ENCODE measurements at places on chromosomes 6 and 20. TPM values are rescaled to one million over a fixed set of nuclear protein-coding genes. Genes with fewer than 3 reads are reported as not detected.

DNA sequence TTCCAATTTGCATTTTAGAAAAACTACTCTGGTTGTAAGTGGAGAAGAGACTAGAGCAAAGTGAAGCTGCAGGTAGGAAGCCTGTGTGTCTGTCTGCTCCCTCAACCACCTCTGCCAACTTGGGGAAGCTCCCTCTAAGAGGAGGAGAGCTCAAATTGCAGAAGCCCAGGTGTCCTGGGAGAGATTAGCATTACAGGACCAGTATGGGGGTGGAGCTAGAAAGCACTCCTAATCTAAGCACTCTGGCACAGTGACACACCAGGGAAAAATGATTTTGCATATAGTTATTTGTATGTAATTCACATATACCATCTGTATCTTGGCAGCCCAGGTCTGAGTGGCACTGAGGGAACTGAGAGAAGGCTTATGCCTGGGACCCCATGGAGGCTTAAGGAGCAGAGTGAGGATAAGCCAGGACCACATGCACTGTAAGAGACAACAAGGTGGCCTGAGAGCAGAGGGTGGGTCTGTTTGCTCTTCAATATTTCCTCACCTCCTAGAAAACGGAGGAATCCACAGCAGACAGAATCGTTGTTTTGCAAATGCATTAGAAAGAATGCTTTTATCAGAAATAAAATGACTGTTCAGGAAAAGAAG is 13.6 kb downstream of the GSTA2 start:
- H3K27me3 ChIP-seq: no peaks in the 10 kb centered on the region
- peaks cover 7% of the 10 kb centered on the region for H3K36me3 ChIP-seq
- H3K4me3 ChIP-seq: no peak overlapping the region
- no peak overlapping the region for H3K27ac ChIP-seq
- no peaks in the 10 kb centered on the region for H3K4me1 ChIP-seq

GRCh38 chr20:38961530-38962043 is 557 bp upstream of the DHX35 start:
- no peaks in the 10 kb centered on the region for H3K4me1 ChIP-seq
- H3K4me3 ChIP-seq: peak overlapping the region; percentile 99

The SAPCD1 gene
- total RNA-seq: 3.2 TPM

DNA sequence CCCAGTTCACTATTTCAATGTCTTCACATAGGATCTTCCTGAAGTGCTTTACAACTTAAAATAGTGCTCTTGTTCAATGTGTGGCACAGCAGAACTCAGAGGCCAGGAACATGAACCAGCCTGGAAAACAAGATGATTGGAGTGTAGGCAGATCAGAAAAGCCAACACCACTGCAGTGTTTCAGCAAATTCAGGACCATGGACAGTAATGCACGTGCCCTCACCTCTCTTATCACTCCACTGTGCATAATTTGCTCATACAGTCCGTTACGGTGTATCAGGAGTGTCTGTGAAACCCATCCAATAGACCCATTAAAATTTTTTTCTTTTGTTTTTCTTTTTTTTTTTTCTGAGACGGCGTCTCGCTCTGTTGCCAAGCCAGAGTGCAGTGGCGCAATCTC is 27.6 kb upstream of the HACE1 start:
- DNase-seq: no peak
- H3K4me1 ChIP-seq: no peaks in the 10 kb centered on the region
- H3K27me3 ChIP-seq: no peaks in the 10 kb centered on the region
- H3K36me3 ChIP-seq: peaks cover 7% of the 10 kb centered on the region
- H3K4me3 ChIP-seq: no peak overlapping the region
- no peak overlapping the region for H3K27ac ChIP-seq

DNA sequence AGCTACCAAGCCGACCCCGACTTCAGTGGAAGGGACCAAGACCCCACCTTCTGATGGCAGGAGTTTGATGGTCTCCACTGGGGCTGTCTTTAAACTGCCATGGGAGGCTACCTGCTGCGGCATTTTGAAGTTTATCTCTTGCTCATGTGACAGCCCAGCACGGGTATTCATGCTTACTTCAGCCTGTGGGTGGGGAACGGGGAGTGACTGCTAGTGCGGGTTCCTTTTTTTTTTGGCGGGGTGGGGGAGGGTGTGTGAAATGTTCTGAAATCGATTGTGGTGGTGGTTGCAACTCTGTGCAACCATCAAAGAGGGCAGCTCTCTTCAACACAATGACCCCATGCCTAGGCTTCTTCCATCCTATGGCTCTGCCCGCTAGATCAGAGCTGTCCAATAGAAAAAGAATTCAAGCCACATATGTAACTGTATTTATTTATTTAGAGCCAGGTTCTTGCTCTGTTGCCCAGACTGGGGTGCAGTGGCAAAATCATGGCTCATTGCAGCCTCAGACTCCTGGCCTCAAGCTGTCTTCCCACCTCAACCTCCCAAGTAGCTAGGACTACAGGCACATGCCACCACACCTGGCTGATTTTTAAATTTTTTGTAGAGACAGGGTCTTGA is 53.7 kb downstream of the PPP1R16B start:
- H3K4me1 ChIP-seq: no peaks in the 10 kb centered on the region
- H3K4me3 ChIP-seq: no peak overlapping the region
- no peak for DNase-seq

DNA sequence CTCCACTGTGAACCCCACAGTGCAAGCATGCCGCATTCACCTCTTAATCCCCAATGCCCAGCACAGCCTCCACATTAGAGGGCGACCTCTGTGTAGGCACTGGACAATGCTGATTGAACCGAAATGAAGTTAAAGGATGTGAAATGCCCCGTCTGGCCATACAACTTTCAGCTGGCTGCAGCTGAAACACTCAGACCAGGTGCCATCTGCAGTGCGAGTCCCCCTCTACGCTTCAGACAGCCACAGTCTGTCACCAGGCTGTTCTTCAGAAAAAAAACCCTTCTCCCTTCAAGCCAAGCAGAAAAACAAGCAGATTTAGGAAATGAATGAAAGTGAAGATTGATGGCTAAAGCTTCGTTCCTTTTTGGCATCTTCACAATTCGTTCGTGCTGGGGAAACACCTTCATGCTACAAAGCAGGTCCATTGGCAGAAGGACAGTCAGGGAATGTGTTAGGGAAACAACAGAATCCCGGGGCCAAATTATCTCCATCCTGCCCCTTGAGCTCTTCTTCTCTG is 44.7 kb downstream of the TNFAIP3 start:
- H3K4me1 ChIP-seq: no peaks in the 10 kb centered on the region
- no peak overlapping the region for H3K27ac ChIP-seq
- peaks cover 4% of the 10 kb centered on the region for H3K36me3 ChIP-seq
- no peaks in the 10 kb centered on the region for H3K27me3 ChIP-seq
- no peak for DNase-seq
- H3K4me3 ChIP-seq: no peak overlapping the region

The PSORS1C1 gene
- 0.48 TPM for total RNA-seq

GRCh38 chr6:39041072-39041471 is 7.5 kb upstream of the GLP1R start:
- no peaks in the 10 kb centered on the region for H3K4me1 ChIP-seq
- H3K36me3 ChIP-seq: no peaks in the 10 kb centered on the region
- no peak for DNase-seq
- no peaks in the 10 kb centered on the region for H3K27me3 ChIP-seq
- H3K27ac ChIP-seq: no peak overlapping the region
- H3K4me3 ChIP-seq: no peak overlapping the region

DNA sequence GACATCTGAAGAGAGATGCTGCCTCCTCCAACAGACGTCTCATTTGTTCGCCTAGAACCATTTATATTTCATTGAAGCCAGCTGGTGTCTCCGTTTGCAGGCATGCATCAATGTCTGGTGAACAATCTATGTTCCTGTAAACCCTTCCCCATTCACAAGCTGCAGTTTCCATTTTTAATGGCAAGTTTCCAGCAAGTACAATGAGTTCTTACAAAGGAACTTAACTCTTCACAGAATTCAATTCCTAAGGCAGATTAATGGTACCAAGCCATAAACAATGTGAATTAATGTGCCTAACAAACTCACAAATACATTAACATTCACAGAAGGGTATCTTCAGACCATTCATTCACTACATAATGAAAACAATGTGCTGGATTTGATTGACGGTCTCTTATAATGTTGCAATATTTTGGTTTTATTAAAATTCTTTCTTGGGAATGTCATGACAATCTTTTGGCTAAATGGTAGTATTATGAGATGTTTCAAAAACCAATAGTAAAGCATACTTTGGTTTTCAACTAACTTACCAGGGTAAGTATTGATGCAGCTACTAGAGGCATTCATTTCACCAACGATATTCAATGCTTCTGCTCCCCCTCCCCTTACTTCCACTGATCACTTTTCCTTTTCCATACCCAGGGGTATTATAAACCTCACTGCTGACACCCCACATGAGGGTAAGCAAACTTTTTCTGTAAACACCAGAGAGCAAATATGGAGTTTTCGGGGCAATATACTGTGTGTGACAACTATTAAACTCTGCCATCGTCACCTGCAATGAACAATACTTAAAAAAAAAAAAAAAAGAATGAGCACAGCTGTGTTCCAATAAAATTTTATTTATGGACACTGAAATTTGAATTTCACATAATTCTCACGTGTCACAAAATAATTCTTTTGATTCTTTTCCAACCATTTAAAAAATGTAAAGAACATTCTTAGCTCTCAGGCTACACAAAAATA is 4.2 kb downstream of the AKIRIN2 start:
- H3K4me3 ChIP-seq: peak overlapping the region; percentile 99
- no peak overlapping the region for H3K27ac ChIP-seq
- H3K4me1 ChIP-seq: peaks cover 3% of the 10 kb centered on the region

The ARMC12 gene
- 1.5 TPM for total RNA-seq

GRCh38 chr6:1735239-1735803 is 125.6 kb downstream of the FOXC1 start:
- H3K4me3 ChIP-seq: no peak overlapping the region
- DNase-seq: no peak
- no peaks in the 10 kb centered on the region for H3K36me3 ChIP-seq
- no peaks in the 10 kb centered on the region for H3K4me1 ChIP-seq
- no peak overlapping the region for H3K27ac ChIP-seq
- H3K27me3 ChIP-seq: no peaks in the 10 kb centered on the region

- H3K36me3 ChIP-seq: peaks cover 6% of the 10 kb centered on the region
- H3K4me1 ChIP-seq: peaks cover 2% of the 10 kb centered on the region
- DNase-seq: no peak
- H3K4me3 ChIP-seq: no peak overlapping the region
- H3K27me3 ChIP-seq: no peaks in the 10 kb centered on the region
Observed at GRCh38 chr6:164169355-164169754, 754.8 kb downstream of the QKI start.

DNA sequence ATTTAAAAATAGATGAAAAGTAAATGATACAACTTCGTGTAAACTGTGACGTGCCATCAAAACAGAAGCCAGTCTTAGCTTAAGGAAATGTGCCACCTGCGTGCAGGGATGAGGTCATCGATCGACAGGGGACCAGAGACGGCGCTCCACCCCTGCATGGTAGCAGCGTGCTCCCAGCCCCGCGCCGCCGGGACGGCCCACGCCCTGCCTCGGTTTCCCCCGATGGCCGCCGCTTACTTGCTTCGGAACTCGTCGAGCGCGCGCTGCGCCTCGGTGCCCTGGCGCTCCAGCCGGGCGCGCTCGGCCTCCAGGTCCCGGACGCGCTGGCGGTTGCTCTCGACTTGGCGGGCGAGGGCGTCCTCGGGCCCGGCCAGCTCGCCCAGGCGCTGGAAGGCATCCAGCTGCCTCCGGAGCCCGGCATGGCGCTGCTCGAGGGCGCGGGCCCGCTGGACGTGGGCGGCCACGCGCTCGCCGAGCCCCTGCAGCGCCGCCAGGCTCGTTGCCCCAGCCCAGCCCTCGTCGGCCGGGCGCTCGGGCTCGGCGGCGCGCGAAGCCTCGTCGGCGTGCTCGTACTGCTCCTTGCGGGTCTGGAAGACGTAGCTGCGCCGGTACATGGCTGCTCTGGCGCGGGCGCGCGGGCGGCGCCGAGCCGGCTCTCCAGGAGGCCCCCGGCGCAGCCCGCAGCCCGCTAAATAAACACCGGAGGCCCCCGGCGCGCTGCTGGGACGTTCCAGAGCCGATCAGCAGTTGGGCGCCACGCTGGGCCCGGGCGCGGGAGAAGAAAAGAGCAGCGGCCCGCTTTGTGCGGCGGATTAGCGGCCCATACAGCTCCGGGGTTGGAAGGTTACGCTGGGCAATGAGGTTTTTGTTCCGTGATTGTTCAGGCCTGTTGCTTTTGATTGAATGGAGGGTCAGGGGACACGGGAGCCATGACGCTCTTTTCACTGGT is at the start of gene BFSP1:
Gene BFSP1 (minus strand): TSS at position 664 of the 949 bp plus-strand sequence. CDS start 50 bp downstream, at position 614.
- H3K27me3 ChIP-seq: no peaks in the 10 kb centered on the region
- peak within 1 kb of the TSS; percentile 74 for H3K4me3 ChIP-seq
- peaks cover 5% of the 10 kb centered on the region for H3K4me1 ChIP-seq
- H3K36me3 ChIP-seq: no peaks in the 10 kb centered on the region
- peak; percentile 72 for DNase-seq

- H3K4me3 ChIP-seq: no peak overlapping the region
- DNase-seq: no peak
- peaks cover 24% of the 10 kb centered on the region for H3K27me3 ChIP-seq
- no peaks in the 10 kb centered on the region for H3K36me3 ChIP-seq
- no peak overlapping the region for H3K27ac ChIP-seq
Observed at GRCh38 chr20:59573837-59574236, 30.5 kb upstream of the PHACTR3 start.

- DNase-seq: no peak
- no peak overlapping the region for H3K27ac ChIP-seq
- H3K27me3 ChIP-seq: no peaks in the 10 kb centered on the region
- no peaks in the 10 kb centered on the region for H3K36me3 ChIP-seq
- no peak overlapping the region for H3K4me3 ChIP-seq
Observed at GRCh38 chr6:1838604-1839213, 229.0 kb downstream of the FOXC1 start.

The SHLD1 gene
- total RNA-seq: 6.7 TPM

DNA sequence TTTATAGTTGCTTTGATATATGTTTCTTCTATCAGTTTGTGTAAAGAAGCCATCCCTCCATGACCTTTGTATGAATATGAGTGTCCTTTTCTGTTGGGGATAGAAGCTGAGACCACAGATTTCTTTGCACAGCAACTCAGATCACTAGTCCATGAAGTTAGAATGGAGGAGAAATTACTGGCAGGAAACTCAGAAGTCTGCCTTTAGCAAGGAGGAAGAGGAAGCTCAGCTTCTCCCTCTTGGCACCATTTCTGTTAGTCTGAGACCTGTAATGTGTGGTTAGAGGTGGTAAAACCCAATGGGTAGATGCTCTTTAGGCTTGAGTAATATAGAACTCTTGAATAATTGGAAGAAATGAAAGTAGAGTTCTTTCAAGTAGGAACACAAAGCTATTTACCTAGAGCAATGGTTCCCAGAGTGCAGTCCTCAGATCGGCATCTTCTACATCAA is 995.3 kb upstream of the FLRT3 start:
- no peaks in the 10 kb centered on the region for H3K27me3 ChIP-seq
- no peaks in the 10 kb centered on the region for H3K4me1 ChIP-seq
- no peak overlapping the region for H3K27ac ChIP-seq
- no peaks in the 10 kb centered on the region for H3K36me3 ChIP-seq

The ZSCAN16 gene
- total RNA-seq: 11.0 TPM

GRCh38 chr20:32357375-32357868 is 709 bp upstream of the ASXL1 start:
- no peak overlapping the region for H3K27ac ChIP-seq
- no peak for DNase-seq
- H3K27me3 ChIP-seq: peaks cover 19% of the 10 kb centered on the region
- peak overlapping the region; percentile 98 for H3K4me3 ChIP-seq
- no peaks in the 10 kb centered on the region for H3K36me3 ChIP-seq

GRCh38 chr6:44190715-44191114 is 26.0 kb upstream of the MYMX start:
- no peak overlapping the region for H3K4me3 ChIP-seq
- no peaks in the 10 kb centered on the region for H3K36me3 ChIP-seq
- peaks cover 7% of the 10 kb centered on the region for H3K4me1 ChIP-seq
- no peaks in the 10 kb centered on the region for H3K27me3 ChIP-seq

- H3K4me3 ChIP-seq: no peak overlapping the region
- H3K27ac ChIP-seq: no peak overlapping the region
- no peak for DNase-seq
- H3K4me1 ChIP-seq: no peaks in the 10 kb centered on the region
Observed at GRCh38 chr6:74607934-74608333, 597.9 kb downstream of the COL12A1 start.
